Frontal cortex (tissue), 4 donors: ENCODE measurements at places on chromosomes 1 and 21.

DNA sequence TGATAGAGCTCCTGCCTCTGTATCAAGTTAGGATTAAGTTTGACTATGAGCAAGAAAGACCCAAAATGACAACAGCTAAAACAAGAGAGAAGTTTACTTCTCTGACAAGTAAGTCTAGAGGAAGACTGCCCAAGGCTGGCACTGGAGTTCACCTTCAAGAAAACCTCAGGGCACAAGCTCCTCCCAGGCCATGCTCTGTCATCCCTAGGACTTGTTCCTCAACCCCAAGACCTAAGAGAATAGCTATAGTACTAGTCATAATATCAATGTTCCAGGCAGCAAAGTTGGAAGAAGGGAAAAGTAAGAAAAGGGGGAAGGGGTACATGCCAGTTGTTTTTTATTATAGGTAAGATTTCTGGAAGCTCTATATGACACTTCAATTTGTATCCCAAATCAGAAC is 26.4 kb upstream of the DARS2 start:
- no peak for DNase-seq

- DNase-seq: no peak
Observed at GRCh38 chr1:174785510-174785909, 214.2 kb upstream of the CACYBP start.

DNA sequence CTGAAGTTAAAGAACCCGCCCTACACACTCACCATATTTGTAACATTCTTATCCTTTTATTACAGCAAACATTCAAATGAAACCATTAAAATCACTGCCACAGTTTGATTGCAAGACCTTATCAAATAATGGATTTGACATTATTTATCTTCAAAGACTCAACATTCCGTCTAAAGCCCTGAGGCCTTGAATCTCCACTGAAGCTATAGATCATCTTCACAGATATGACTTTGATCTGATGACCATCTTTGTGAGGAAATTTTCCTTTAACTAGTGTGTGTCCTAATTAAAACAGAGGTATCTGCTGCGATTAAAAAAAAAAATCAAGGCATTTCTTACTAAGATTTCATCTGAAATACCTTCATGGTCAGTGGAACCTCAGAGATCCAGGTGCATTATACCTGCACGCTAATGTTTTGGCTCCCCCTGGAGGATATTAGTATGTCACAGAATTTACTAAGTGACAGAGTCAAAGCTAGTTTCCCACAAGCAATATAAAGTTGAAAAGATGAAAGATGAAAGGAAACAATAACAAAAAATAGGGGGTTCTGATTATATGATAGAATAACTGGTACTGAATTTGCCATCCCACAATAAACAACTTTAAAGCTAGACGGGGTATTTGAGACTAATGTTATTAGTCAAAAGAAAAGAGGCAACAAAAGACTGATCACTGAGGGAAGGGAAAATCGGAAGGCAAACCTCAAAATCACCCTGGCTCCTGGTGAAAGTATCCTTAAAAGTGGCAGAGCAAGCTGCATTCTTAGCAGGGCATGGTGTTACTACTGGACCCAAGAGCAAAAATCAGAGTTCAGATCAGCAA is 923.4 kb downstream of the NCAM2 start:
- no peak for DNase-seq

- DNase-seq: no peak
Observed at GRCh38 chr1:115477071-115477470, 139.0 kb upstream of the NGF start.

- no peak for DNase-seq
Observed at GRCh38 chr1:64121766-64122385, 81.5 kb upstream of the UBE2U start.

GRCh38 chr1:24483441-24483840 is 19.2 kb upstream of the RCAN3 start:
- no peak for DNase-seq

DNA sequence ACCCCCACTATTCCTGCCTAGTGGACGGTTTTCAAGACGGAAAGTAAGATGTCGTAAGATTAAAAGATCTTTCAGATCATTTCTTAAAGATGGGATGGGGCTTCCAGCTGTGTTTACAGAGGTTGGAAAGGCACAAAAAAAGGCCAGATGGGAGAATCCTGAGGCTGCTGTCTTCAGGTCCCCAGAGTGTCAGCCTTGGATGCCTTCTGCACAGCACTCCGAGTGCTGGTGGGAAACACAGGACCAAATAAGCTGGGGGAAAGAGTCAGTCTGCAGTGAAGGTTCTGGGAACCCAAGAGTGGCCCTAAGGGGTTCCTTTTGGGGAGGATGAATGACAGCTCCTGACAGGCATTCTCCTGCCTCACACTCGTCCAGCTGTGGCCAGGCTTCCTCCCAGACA is 96.5 kb downstream of the COLGALT2 start:
- DNase-seq: no peak

- DNase-seq: no peak
Observed at GRCh38 chr1:21020151-21020550, 156.5 kb downstream of the EIF4G3 start.

- DNase-seq: no peak
Observed at GRCh38 chr1:20430355-20431175, 55.4 kb downstream of the CAMK2N1 start.

- no peak for DNase-seq
Observed at GRCh38 chr1:91080650-91081049, 58.8 kb upstream of the ZNF644 start.
